ENCODE measurements at places on chromosomes 5 and 9.
A peak's percentile ranks its signal among the peaks of the same experiment; 100 is the strongest.

DNA sequence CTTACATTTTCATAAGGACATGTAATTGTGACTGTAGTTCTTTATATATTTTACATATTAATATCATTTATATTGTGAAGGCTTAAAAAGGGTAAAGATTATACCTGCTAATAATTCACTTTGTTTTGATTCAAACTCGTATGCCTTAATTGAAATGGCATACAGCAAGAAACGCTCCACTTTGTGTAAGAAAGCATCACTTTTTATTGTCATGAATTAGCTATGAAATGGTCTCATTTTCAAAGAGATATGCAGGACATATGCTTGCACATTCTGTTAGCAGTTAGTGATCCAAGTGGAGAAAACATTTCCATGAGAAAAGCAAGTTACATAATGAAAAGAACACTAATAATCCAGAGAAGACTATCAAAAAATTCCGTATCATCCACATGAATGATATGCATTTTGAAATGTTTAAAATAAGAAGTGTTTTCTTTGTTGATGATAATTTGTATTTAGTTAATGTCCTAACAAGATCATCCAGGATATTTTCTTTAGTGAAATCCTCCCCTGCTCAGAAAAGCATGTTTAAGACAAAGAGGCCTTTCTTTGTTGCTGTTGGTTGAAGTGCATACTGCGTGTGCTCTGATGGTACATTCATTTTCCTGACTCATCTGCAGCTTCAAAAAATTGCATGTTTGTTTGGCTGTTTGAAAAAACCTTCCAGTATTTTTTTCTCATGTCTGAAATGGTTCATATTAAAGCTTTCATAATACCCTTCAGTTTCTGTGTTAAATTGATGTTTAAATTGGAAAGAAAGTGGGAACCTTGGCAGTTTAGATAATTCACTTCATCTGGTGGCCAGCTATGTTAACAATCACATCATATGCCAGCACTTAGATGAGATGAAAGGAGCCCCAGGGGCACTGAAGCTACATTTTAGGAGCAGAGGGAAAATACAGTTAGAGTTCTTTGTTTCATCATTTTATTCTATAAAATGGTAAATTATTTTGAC lies 242.2 kb downstream of the CSNK1G3 start:
- DNase-seq, result no peak

- no peak for DNase-seq
Measured at GRCh38 chr9:106632621-106633020, 230.3 kb upstream of the ZNF462 start.

DNA sequence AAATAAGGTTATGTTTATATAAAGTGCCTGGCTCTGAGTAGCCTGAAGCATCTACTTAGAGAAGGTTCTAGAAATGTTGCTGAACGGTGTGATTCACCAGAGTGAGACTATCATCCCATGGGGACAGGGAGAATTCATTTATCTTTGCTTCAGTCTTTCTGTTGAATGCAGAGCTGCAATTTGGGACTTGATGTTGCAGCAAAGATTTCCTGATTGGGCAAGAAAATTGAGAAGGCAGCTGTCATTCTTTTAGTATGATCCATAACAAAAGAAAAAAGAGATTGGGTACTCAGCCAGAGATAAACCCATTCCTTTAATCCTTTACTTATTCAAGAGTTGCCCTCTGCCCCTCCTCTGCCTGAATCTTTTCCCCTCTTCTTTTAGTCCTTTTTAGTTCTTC lies 456.3 kb upstream of the WWC1 start:
- no peak for DNase-seq

GRCh38 chr5:14327624-14328023 lies 184.5 kb downstream of the TRIO start:
- DNase-seq, result no peak

- no peak for DNase-seq
Measured at GRCh38 chr5:98314292-98314691, 459.2 kb upstream of the RGMB start.

GRCh38 chr5:8949908-8950307 lies 596.0 kb downstream of the SEMA5A start:
- no peak for DNase-seq

GRCh38 chr9:100554935-100555401 lies 22.9 kb upstream of the CAVIN4 start:
- no peak for DNase-seq

DNA sequence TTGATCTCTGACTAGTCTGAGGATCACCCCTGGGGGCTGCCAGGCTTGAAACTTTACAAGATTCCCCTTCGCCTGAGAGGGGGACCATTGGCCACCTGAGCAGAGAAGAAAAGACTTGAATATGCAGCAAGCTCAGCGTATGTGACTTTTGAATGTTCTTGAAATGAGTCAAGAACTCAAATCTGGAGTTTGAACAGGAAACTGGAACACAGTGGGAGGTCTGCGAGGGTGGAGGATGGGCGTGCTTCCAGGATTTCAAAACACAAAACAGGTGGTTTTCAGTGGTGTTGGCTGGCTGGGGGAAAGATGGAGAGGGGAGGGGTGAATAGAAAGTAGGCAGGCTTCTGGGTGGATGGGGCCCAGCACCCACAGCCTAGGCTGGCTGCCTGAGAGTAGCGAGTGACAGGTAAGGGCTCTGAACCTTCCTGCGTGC lies 40.6 kb downstream of the TMEM174 start:
- DNase-seq, result no peak

GRCh38 chr9:129176701-129177442 lies 1.2 kb downstream of the IER5L start:
- no peak for DNase-seq

- no peak for DNase-seq
Measured at GRCh38 chr9:2015581-2016407, 647 bp downstream of the SMARCA2 start.

DNA sequence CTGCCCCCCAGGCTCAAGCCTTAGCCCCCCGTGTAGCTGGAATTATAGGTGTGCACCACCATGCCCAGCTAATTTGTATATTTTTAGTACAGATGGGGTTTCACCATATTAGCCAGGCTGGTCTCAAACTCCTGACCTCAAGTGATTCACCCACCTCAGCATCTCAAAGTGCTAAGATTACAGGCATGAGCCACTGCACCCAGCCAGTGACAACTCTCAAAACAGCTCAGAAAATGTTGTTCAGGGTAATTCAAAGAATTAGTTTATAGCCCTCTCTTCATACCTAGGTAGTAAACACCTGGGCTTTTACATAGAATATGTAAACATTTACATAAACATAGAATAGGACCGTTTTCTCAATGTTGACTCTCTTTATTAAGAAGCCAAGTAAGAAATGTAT lies 168.7 kb downstream of the ENC1 start:
- DNase-seq, result no peak

- no peak for DNase-seq
Measured at GRCh38 chr5:134506054-134507039, 19.1 kb upstream of the JADE2 start.

DNA sequence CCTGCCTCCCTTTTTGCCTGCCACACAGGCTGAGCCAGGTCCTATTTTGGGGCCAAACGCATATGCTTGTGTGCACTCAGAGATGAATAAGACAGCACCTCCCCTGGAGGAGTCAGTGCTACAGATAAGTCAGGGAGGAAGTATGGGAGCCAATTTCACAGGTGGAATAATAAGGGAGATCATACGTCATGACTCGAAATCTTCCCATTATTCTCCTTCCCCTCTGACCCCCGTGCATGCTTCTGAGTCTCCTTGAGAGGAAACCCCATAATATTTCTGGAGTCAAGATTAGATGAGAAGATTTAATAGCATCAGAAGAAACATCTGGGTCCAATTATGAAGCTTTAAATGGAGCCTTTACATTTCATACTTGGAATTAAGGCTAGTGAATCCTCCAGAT lies 15.1 kb upstream of the ZCCHC7 start:
- no peak for DNase-seq

GRCh38 chr9:134378901-134379338 lies 52.7 kb downstream of the RXRA start:
- DNase-seq, result no peak

DNA sequence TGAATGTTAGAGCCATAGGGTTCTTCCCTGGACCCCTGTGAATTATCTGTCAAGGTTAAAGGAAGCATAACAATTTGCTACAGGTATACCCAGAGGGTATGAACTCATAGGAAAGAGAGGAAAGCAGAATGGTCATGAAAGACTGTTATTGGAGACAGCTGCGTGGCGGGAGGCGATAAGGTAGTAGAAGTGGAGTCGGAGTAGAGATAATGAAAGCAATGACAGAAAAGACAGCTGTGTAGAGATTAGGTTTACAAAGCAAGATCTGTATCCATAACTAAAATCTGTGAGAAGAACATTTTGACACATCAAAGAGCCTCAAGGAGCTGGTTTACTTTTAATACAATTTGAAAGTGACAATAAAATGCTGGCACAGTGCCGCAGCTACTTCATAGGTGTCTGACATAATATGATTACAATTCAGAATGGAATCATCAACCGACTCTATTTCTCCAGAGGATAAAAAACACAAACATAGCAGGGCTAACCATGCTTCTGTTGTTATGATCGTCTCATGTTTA lies 603.9 kb downstream of the CDH12 start:
- DNase-seq, result no peak

DNA sequence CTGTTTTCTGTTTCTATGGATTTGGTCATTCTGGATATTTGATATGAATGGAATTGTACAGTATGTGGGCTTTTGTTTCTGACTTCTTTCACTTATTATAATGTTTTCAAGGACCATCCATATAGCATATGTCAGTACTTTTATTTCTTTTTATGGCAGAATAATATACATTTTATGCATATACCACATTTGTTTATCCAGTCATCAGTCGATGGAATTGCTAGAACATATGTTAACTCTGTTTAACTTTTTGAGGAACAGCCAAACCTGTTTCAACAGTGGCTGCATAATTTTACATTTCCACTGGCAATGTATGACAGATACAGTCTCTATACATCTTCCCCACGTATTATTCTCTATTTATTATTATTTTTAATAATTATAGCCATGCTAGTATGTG lies 131.6 kb downstream of the PARP8 start:
- DNase-seq, result no peak

DNA sequence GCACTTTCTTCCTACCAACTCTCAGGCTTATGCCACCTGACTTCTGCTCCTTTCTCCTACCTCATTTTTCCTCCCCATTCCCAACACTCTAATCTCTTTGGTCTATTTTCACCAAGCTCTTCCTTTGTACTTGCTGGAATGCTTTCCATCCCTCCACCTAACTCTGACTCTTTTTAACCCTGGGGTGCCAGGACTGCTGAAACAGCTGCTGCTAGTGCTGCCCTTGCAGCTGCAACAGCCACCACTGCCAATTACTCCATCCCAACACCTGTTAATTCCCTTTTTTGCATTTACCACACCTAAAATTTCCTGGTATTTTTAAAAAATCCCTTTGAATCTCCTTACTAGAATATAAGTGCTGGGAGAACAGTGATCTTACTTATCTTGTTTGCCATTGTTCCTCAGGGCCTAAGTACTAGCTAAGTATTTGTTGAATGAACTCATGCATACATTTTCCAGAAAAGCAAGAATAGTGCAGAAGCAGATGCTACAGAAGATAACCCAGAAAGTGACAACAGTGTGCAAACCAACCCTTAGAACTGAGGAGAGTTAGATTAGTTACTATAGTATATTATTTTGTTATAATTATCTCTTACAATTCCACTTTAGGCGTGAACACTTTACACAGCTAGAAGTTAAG lies 11.5 kb downstream of the NADK2 start:
- DNase-seq, result no peak

GRCh38 chr5:59712836-59713497 lies 180.6 kb downstream of the PDE4D start:
- no peak for DNase-seq

DNA sequence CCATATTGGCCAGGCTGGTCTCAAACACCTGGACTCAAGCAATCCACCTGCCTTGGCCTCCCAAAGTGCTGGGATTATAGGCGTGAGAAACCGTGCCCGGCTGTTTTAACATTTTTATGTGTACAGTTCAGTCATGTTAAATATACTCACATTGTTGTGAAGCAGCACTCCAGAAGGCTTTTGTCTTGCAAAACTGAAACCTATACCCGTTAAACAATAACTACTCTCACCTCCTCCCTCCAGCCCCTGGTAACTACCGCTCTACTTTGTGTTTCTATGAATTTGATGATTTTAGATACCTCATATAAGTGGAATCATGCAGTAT lies 23.1 kb upstream of the SHB start:
- no peak for DNase-seq

DNA sequence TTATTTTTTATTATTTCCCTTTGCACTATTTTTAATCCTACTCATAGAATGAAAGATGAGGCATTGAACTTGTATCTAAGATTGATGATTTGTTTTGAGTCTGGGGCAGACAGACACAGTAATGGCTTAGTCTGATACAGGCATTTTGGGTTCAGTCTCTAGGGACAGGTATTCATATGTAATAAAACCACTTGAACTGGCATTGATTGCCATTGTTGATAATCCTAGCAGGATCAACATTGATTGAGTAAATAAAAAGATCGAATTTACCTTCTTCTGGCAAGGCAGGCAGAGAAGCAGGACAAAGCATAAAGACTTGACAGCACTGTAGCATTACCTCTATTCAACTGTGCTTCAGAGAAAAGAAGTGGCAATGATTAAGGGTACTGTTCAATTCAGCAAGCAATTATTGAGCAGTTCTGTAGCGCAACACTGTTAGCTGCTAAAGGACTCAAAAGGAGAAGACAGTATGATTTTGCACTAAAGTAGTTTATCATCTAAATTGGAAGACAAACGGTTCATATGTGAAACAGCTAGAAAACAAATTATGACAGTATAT lies 144.4 kb downstream of the COMMD10 start:
- DNase-seq, result no peak

DNA sequence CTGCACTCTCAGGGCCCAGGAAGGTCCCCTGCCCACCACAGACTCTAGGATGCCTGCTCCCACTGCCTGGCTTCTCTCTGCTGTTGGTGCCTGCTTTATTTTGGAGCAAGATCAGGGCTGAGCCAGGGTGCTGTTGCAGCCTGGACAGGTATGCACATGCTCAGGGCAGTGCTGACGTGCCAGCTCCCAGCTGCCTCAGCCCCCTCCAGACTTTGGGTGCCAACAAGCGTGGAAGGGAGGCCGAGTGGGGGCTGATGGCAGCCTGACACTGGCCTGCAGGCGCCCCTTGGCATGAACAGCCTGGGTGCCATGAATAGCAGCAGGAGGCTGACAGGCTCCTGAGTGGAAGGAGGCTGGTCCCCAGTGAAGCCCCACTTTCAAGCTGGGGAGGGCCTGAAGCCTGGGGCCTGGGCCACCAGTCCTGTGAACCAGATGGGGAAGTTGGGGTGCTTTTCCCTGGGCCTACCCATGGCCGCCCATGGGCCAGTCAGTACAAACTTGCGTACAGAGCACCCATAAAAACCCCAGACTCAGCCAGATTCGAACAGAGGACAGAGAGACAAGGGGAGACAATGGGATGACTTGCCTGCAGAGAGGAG lies 6.8 kb downstream of the AMBP start:
- DNase-seq, result no peak

- no peak for DNase-seq
Measured at GRCh38 chr5:178241231-178241663, 8.6 kb upstream of the PHYKPL start.

GRCh38 chr9:3525836-3526164 lies at the start of gene RFX3:
Gene RFX3 (minus strand): TSS chr9:3526001. CDS start chr9:3395588, 130,413 bp downstream.
- DNase-seq, result peak; percentile 88
